NCI-H524 (cell line): ENCODE measurements at places on chromosomes 6 and 20.
A peak's percentile ranks its signal among the peaks of the same experiment; 100 is the strongest.

- no peak for DNase-seq
Observed at GRCh38 chr20:57410924-57411323, 19.7 kb downstream of the RBM38 start.

GRCh38 chr20:1206366-1207148 is 3.3 kb downstream of the C20orf202 start:
- no peak for DNase-seq

DNA sequence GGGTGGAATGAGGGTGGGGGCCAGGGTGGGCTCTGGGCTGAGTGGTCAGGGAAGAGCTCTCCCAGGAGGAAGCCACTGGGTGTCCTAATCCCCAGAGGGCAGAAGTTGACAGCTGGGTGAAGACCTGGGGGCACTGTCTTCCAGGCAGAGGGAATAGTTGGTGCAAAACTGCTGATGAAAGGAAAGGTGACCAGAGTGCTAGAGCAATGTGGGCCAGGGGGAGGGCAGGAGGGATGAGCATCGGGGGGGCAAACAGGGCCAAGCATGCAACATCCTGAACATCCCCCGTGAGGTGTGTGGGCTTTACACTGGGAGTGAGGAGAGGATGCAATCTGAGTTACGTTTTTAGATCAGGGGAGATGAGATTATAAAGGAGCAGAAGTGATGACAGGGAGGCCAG is 97.8 kb downstream of the NOL4L start:
- DNase-seq: no peak

GRCh38 chr20:22944062-22944461 is 91.0 kb upstream of the SSTR4 start:
- DNase-seq: no peak

GRCh38 chr6:157107915-157108651 is 215.2 kb downstream of the TMEM242 start:
- no peak for DNase-seq

GRCh38 chr6:154622618-154623336 is 110.4 kb upstream of the SCAF8 start:
- DNase-seq: no peak

- no peak for DNase-seq
Observed at GRCh38 chr20:19275038-19275629, 62.7 kb downstream of the SLC24A3 start.

GRCh38 chr6:150172929-150173328 is 30.1 kb downstream of the PPP1R14C start:
- no peak for DNase-seq

DNA sequence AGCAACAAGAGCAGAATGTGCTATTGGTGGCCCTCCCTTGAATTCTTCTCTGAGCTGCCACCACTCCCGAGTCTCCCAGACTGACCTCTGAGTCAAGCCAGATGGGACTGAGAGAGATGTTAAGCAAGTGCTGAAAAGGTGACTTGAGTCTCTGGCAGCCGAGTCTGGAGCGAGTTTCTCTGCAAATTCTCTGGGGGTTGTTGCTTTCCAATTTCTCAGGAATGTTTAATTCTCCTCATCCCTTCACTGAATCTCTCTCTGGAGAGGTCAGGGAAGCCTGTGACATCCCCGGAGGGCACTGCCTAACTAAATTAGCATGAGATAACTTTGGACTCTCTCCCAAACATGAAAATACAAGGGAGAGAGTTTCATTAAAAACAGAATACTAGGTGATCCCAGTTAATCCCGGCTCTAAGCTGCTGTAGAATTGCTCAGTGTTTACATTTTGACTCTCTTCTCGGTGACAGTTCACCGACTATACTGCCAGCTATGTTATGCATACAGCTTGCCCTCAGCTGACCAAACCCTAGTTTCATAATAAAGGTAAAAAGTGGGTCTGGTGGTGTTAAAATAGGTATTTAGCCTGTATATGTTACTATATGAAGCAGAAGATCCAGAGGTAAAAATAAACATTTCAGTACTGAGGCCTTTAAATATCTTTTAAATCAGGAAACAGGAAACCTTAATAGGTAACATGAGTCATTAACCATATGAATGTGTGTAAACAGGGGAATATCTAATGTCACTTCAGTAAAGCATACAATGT is 157.9 kb downstream of the FOXC1 start:
- no peak for DNase-seq

- no peak for DNase-seq
Observed at GRCh38 chr6:76495909-76496308, 423.4 kb upstream of the IMPG1 start.

DNA sequence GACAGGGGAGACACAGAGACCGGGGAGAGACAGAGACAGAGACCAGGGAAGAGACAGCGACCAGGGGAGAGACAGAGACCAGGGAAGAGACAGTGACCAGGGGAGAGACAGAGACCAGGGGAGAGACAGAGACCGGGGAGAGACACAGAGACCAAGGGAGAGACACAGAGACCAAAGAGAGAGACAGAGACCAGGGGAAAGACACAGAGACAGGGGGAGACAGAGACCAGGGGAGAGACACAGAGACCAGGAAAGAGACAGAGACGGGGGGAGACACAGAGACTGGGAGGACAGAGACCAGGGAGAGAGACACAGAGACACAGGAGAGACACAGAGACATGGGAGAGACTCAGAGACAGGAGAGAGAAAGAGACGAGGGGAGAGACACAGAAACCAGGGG is 43.9 kb downstream of the YTHDF1 start:
- DNase-seq: no peak

- no peak for DNase-seq
Observed at GRCh38 chr20:52200870-52201269, 9.3 kb upstream of the ZFP64 start.

GRCh38 chr6:63716169-63716568 is 80.6 kb downstream of the PHF3 start:
- no peak for DNase-seq

- no peak for DNase-seq
Observed at GRCh38 chr6:167896648-167897047, 69.9 kb downstream of the AFDN start.

GRCh38 chr6:46964716-46965519 is 43.2 kb upstream of the ADGRF5 start:
- DNase-seq: no peak

DNA sequence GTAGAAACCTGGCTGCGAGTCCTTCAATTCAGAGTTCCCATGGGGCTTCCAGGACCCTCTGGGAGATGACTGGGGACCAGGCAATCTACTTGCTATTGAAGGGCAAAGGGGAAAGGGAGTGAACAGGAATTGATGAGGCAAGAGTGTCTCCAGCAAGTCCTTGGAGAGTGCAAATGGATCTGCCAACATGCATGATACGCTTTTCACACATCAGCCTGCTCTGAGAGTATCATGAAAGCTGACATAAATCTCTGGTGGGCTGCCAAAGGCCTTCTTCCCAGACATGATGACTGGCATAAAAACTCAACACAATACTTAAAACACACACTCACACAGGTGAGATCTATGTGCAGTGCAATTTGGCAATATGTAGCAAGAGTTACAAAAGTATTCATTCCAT is 759.1 kb downstream of the PTPRT start:
- no peak for DNase-seq

GRCh38 chr20:62728781-62729300 is 20.2 kb downstream of the NTSR1 start:
- no peak for DNase-seq

GRCh38 chr20:33568378-33568777 is 78.5 kb downstream of the CBFA2T2 start:
- DNase-seq: peak; percentile 100

- DNase-seq: no peak
Observed at GRCh38 chr6:14569394-14569793, 451.8 kb downstream of the CD83 start.

GRCh38 chr20:48648482-48649051 is 179.2 kb downstream of the PREX1 start:
- no peak for DNase-seq

DNA sequence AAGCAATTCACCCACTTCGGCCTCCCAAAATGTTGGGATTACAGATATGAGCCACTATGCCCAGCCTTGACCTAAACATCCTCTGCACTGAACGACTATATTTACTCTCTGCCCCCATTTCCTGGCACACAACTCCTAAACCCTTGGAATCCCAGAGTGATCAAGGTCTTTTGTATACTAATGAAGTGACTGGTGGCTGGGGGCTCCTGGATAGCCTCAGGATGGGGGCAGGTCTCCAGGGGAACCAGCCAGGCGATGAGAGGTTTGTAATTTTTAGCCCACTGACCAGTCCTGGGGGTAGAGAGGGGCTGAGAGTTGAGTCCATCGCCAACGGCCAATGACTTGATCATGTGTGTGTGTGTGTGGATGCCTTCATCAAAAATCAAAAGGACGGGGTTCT is 71.1 kb downstream of the FAM50B start:
- no peak for DNase-seq

- no peak for DNase-seq
Observed at GRCh38 chr20:24917056-24917455, 32.0 kb upstream of the CST7 start.

DNA sequence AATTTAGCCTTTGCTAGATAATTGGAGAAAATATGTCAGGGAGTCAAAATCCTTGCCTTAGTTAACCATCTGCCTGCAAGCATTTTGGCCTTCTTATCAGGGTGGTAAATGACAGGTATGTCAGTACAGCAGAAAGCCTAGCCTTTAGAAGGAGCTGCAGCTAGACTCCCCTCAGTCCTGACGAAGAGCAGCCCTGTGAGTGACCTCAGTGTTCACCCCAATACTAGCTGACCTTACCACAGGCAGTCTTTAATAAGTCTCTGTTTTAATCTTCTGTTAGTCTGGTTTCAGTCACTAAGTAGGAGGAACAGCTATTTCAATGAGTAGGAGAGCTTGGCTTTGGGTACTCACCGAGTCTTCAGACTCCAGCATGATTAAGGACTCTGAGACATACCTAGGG is 340.0 kb upstream of the FLRT3 start:
- no peak for DNase-seq

- no peak for DNase-seq
Observed at GRCh38 chr6:132661906-132662305, 2.9 kb upstream of the TAAR1 start.

GRCh38 chr6:170049641-170050561 is 241.0 kb downstream of the DLL1 start:
- DNase-seq: no peak

- DNase-seq: no peak
Observed at GRCh38 chr20:58188527-58188926, 39.9 kb downstream of the ANKRD60 start.

- peak; percentile 79 for DNase-seq
Observed at GRCh38 chr20:14142171-14142570, 146.9 kb downstream of the MACROD2 start.

DNA sequence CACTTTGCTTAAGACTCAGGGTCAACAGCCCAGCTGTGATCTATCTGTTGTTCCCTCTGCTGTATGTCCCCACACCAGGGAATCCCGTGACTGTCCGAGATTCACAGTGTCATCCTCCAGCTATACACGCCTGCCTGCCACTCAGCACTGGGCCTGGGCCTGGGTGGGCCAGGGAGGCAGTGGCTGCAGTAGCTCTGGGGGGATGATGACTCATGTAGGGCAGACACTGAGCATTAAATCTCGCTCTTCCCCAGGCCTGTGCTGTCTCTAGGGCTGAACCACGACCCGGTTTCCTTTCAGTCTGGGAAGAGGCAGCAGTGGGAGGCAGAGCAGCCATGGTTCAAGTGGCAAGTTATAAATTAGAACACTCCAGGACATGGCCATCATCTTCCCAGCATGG is 173.9 kb downstream of the LRFN2 start:
- DNase-seq: no peak

- DNase-seq: no peak
Observed at GRCh38 chr20:62899633-62900051, 26.7 kb downstream of the DIDO1 start.

GRCh38 chr6:154868143-154868594 is 126.9 kb upstream of the TIAM2 start:
- DNase-seq: no peak

- no peak for DNase-seq
Observed at GRCh38 chr6:136608991-136609390, 58.8 kb upstream of the MAP7 start.

- no peak for DNase-seq
Observed at GRCh38 chr6:21653323-21653722, 59.8 kb downstream of the SOX4 start.

DNA sequence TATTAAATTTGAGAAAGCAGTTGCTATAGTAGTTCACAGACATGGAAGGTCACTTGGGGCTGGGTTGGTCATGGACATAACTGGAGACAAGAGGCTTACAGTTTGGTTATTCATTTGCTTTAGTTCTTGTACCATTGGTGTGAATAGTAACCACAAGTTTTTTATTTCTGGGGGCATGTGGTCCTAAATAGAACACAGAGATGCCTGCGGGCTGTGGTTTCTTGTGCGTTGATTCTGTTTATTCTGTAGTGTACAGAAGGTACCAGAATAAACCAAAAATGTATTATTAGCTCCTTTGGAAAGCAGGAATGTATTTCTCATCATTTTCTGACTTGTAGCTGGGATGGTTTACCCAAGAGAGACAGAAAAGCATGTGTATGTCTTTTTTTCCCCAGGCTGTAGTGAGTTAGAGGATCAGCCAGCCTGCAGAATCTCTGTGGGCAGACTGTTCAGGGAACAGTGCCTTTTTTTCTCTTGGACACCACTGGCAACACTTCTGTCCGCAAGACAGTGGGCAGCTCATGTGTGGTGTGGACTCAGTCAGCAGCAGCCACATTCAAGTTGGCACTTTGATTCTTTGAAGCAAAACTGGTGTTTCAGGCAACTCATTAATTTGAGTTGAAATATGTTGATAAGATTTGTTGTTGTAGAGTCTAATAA is 122.1 kb downstream of the LRRC1 start:
- no peak for DNase-seq

GRCh38 chr6:134026597-134026996 is 25.8 kb downstream of the SLC2A12 start:
- no peak for DNase-seq

GRCh38 chr6:43193929-43194328 is 11.9 kb downstream of the CUL9 start:
- DNase-seq: no peak

DNA sequence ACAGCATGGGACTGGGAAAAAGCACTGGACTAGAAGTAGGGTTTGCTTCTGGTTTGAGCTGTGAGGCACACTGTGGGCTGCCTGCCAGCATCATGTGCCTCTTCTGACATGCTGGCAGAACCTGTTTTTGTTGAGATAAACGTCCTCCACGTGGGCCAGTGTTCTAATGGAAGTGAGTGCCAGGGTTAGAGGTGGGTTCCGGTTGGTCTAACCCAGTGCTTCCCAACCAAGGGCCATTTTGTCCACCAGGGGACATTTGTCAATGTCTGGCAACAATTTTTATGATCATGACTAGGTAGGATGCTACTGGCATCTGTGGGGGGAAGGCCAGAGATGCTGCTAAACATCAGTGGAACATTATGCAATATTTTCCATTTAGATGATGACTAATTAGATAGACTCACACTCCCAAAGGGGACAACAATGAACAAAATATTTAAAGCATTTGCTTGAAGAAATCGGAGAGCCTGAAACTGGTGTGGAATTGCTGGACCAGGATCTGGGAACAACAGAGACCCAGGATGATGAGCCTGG is 7.8 kb upstream of the APMAP start:
- DNase-seq: no peak

GRCh38 chr6:93842178-93842577 is 422.8 kb upstream of the EPHA7 start:
- no peak for DNase-seq

GRCh38 chr6:144574796-144575195 is 289.7 kb downstream of the UTRN start:
- DNase-seq: no peak
